ENCODE measurements at places on chromosomes 1 and 21.

- DNase-seq = no peak
Measured at GRCh38 chr1:183096894-183097293, 73.7 kb downstream of the LAMC1 start.

DNA sequence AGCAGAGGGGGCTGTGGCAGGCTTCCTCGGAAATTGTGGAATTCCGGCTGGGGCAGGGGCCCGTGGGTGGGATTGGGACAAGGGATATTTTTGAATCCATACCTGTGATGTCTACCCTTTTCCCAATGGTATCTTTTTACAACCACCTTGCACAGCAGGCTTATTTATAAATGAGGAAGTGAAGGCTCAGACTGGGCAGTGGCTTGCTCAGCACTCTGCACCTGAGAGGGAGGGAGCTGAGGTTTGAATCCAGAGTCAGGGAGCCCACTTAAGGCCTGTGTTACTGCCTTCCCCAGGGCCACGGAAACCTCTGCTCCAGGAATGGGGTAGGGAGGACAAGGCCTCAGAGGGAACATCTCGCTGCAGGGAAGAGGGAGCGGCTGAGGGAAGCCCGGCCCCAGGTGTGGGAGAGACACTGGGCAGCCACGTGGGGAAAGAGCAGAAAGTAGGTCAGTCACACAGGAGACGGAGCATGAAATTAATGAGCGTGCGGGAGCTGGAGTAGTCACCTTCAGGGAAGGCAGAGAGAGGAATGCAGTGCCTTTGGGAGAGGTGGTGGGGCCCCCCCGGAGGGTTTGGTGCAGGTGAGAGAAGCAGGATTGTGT, 35.4 kb upstream of the SCMH1 start:
- no peak for DNase-seq

GRCh38 chr1:244834543-244835275, 749 bp upstream of the COX20 start:
- DNase-seq = peak; percentile 81

- no peak for DNase-seq
Measured at GRCh38 chr1:228424685-228425660, 8.3 kb upstream of the TRIM17 start.

DNA sequence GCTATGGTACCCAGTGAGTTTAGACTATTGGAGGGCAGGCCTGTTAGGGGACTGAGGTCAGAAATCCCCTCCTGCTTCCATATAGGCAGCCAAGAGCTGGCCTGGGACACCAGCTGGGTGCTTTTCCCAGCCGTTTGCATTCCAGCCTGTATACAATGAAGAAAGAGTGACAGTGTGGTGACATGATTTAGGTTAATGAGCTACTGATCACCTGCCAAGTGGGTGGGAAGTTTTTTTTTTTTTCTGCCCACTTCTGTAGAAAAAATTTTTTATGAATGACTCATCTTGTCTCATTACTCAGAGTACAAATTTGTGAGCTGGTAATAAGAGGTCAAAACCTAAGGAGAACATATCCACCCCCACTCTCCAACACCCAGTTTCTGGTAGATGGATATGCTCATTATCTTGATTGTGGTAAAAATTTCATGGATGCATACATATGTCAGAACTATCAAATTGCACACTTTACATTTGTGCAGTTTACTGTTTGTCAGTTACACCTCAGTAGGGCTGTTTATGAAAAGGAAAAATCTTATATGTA, 16.4 kb upstream of the CGN start:
- DNase-seq = no peak

Data from amniotic stem cell (primary cell).